ENCODE measurements at places on chromosomes 2 and 18. TPM values are rescaled to one million over a fixed set of nuclear protein-coding genes. Genes with fewer than 3 reads are reported as not detected.

Gene ZBTB14
- total RNA-seq, result 9.4 TPM

Gene ATP6V1B1
- total RNA-seq, result not detected

Gene VWA3B
- not detected for total RNA-seq

Gene EFR3B
- 0.58 TPM for total RNA-seq

Gene FRZB
- not detected for total RNA-seq

Gene CCDC121
- total RNA-seq, result 0.81 TPM

Gene PKDCC
- not detected for total RNA-seq

Gene KCNG3
- total RNA-seq, result not detected

Gene MAL
- not detected for total RNA-seq

Gene TEKT4
- not detected for total RNA-seq

Gene IMP4
- 107 TPM for total RNA-seq

Gene CABYR
- total RNA-seq, result 7.2 TPM

Gene PDE1A
- total RNA-seq, result 0.07 TPM

Gene SERPINB11
- total RNA-seq, result not detected

Gene AMER3
- not detected for total RNA-seq

Gene TNP1
- not detected for total RNA-seq

Gene LINC00305
- total RNA-seq, result not detected

Gene PLCD4
- total RNA-seq, result 4.0 TPM

Gene GNAL
- total RNA-seq, result 4.4 TPM

Gene UPP2
- total RNA-seq, result not detected

Gene AMMECR1L
- 20.1 TPM for total RNA-seq

Gene LRATD1
- total RNA-seq, result 8.0 TPM

Gene TMEM178A
- total RNA-seq, result not detected

Gene NYAP2
- total RNA-seq, result not detected

Data from foreskin keratinocyte (primary cell).